ENCODE measurements at places on chromosomes 11 and 22.

DNA sequence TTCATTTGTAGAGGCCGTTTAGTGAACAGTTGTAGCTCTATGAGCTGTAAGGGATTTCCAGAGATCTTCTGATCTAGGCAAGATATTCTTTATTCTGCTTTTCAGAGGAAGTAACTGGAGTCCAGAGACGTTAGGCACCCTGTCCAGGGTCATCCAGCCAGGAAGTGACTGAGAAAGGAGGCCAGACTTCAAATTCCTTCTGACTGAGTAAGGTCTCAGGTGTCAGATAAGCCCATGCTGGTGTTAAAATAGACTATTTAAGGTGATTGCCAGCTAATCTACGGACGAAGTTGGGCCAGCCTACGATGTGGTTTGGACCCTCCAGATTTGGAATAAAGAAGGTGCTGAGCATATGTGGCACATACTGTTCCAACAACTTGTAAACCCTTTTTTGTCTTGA, 54.6 kb downstream of the GRIK4 start:
- ATAC-seq = no peak

- peak; percentile 0 for ATAC-seq
Measured at GRCh38 chr11:67267188-67268080, 1.2 kb downstream of the GRK2 start.

DNA sequence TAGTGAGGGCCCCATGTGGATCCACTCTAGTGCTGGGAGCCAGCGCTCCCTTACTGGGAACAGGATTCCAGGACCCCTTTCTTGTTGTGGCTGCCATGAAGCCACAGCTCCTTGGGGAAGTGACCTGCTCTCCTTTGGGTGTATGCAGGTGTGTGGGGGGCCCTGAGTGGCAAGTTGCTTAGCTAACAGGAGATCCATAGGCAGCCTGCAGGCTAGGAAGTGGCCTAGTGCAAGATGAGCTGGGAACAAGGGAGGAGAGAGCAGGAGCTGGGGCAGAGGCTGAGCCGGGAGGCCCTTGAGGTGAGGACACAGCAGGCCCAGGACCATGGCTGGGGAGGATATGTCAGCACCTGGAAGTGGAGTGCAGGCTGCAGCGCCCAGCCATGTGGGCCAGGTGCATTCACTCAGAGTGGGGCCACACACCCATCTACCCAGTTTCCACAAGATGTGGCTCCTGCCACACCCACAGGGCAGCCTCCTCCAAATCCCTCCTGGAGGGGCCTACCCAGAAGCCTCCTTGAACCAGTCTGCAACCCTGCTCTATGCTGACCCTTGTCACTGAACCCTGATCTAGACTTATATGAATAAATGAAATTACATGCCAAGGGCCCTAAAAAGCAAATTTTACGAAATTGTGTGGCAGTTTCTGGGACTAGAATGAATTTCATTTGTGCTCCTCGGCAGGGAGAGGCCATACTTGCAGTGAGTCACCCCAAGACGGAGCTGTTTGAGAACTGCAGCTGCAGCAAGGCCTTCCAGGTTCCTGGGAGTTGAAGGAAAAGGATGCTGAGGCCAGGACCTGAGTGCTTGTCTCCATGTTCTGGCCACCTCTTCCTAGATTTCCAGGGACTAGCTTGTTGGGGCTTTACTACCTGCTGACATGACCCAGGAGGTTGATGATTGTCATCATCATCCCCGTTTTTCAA, 3.2 kb downstream of the THAP7 start:
- ATAC-seq = no peak

DNA sequence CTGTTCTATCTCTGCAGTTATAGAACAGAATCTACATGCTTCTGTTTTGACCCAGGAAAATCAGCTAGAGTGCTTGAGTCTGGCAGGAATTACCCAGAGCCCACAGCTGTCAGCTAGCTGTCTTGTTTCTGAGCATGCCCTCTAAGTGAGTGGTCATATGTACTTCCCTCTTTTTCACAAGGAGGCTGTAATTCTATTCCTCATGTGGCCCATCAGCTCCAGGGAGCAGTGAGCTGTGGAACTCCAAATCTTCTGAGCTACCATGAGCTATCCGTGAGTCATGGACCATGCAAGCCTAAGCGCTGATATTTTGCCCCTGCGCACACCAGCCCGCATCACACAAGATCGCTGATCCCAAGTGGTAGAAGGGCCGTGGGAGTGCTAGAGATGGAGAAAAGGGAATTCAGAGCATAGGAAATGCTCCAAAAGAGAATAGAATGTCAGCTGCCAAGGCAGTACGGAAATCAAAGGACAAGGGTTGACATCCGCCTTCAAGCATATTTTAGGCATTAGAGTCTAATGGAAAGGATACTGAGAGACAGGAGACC, 5.4 kb downstream of the FJX1 start:
- no peak for ATAC-seq

- no peak for ATAC-seq
Measured at GRCh38 chr11:62427630-62428233, 8.9 kb downstream of the SCGB1A1 start.

DNA sequence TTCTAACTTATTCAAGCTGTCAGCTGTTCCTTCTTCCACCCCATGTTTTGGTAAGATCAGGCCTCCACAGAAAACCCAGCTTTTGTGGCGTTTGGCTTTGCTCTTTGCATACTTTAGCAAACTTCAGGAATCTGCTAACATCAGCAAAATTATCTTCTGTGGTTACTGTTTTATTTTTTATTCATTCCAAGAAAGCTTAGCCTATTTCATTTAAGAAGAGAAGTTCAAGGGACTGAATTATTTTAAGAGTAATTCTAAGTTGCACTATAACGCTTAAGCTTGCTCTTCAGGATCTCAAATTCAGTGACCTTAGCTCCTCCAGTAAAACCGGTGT, 1.1 kb downstream of the JHY start:
- no peak for ATAC-seq

DNA sequence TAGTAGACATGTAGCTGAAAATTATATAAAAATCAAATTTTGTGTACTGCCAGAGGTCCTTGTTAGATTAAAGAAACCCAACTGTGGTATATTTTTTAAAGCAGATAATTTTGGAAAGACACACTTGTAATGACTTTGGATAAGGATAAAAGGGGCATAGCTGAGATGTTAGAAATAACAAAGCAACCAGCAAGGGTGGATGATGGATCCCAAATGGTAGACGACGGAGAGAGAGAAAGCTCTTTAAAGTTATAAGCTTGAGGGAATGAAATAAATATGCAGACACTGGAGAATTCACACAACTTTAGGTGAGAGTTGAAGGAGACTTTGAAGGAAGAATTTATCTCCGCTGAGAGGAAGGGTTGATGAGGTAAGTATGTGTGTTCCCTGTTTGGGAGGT, 10.6 kb downstream of the NCAM1 start:
- no peak for ATAC-seq

GRCh38 chr11:13861411-13861810, 101.1 kb upstream of the SPON1 start:
- no peak for ATAC-seq

- peak; percentile 48 for ATAC-seq
Measured at GRCh38 chr11:47607380-47607779, 13.2 kb upstream of the C1QTNF4 start.

- ATAC-seq = peak; percentile 64
Measured at GRCh38 chr11:82631722-82632630, 101.7 kb downstream of the FAM181B start.

DNA sequence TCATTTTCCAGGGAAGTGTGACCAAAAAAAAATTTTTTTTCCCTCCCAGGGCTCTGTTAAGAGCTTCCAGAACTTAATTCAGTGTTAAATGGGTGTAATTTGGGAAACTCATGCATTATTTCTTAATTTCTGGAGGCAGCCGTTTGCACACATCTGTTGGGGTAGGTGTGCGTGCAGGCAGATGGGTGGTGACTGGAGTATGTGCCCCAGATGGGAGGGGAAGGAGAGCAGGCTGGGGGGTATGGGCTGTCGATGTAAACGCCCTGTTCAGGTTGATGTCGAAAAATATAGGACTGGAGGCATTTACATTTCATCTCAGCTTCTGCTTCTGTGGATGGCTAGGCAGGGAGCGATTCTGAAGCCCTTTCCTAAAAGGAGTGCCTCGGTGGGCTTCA, 13.7 kb upstream of the SHISAL1 start:
- no peak for ATAC-seq

- no peak for ATAC-seq
Measured at GRCh38 chr11:113876798-113877669, 1.7 kb upstream of the USP28 start.

DNA sequence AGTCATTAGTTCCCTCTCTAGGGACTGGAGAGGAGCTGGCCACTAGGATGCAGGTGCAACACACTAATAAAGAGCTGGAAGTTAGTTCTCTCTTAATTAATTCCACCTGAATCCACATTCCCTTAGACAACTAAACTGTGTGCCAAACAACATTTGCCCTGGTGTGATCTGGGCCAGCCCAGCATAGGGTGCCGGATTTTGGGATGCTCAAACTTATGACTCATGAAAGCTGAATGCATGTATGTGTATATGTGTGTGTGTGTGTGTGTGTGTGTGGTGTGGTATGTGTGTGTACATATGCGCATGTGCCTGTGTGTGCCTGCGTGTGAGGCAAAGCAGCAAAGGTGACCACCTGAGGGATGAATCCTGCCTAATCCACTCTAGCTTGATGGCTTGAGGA, 110.7 kb downstream of the EHF start:
- ATAC-seq = peak; percentile 78

GRCh38 chr11:119373921-119374631, 7.4 kb downstream of the USP2 start:
- ATAC-seq = peak; percentile 63

DNA sequence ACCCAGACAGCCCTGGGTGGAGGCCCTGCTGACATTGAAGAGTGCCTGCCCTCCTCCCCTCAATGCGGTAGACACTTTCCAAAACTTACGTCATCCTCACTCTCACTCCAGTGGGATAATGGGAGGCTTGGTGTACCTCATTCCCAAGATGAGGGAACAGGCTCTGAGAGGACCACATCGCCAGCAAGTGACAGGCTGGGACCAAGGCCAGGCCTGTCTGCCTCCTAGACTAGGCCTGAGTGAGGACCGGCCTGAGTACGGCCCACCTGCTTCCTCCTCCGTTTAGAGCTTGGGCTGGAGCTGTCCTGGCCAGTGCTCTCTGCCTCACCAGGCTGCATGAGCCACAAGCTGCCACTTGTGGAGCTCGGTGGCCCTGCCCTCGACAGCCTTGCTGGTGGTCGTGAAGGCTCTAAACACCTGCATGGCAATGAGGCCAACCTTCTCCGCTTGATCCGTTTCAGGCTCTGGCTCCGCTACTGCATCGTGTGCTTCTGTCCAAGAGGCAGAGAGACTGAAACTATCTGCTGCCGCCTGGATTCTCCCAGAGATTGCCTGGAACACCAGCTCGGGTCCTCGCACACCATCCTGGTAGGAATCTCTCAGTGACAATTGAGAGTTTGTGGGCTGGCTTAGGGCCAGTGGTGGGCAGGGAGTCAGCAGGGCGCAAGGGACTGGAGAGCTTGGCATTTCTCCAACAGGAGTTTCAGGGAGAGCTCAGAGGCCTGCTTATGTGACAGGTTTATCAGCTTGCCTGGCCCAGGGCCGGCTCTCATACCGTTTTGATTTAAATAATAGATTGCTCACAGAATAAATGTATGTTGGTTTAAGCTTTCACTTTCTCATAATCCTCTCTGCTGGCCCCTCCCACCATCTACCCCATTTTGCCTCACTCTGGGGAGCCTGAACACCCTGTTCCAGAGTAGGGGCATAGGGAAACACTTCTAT, 9.4 kb downstream of the LRRC75B start:
- peak; percentile 61 for ATAC-seq

GRCh38 chr22:44711690-44712555, 9.9 kb downstream of the PRR5 start:
- peak; percentile 65 for ATAC-seq

DNA sequence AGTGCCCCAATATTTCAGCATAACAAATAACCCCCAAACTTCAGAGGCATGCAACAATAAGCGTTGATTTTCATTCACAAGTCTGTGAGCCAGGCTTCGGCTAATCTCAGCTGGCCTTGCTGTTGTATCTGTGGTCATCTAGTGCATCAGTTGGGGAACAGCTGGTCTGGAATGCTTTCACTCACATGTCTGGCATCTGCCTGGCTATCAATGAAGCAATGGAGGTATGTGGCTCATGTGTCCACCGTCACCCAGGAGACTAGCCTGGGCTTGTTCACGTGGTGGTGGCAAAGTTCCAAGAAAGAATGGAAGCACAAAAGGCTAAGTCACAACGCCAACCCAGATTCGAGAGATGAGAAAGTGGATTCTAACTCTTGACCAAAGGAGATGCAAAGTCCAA, 304.8 kb upstream of the ISX start:
- ATAC-seq = peak; percentile 29

- ATAC-seq = no peak
Measured at GRCh38 chr11:74442636-74443035, 24.7 kb downstream of the KCNE3 start.

- no peak for ATAC-seq
Measured at GRCh38 chr11:95279921-95280868, 49.2 kb upstream of the SESN3 start.

GRCh38 chr11:47164321-47164720, 12.4 kb downstream of the ARFGAP2 start:
- no peak for ATAC-seq

DNA sequence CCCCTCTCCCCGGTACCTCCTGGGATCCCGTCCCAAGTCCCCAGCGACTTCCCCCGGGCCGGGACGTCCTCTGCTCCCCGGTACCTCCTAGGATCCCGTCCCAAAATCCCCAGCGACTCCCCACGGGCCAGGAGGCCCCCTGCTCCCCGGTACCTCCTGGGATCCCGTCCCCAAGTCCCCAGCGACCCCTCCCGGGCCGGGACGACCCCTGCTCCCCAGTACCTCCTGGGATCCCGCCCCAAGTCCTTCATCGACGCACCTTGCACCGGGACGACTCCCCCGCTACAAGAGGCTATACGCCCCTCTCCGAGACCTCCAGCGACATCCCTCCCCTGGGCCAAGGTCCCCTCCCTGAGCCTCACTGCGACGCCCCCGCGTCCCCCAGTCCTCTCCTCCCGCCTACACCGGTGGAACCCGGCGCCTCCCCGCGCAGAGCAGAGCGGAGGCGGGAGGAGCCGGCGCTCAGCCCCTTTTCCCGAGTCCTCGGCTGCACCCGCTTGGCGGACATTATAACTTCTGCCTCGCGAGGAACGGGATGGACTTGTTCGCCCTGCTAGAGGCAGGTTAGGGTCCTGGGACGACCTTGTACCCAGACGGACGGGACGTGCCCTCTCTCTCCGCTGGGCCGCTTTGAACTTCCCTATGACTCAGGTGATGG, 912 bp downstream of the KREMEN1 start:
- peak; percentile 35 for ATAC-seq

GRCh38 chr11:14310679-14311078, 48.3 kb downstream of the RRAS2 start:
- ATAC-seq = no peak

- ATAC-seq = no peak
Measured at GRCh38 chr11:27965559-27965958, 142.4 kb downstream of the KIF18A start.

- no peak for ATAC-seq
Measured at GRCh38 chr22:37266581-37267134, 15.7 kb upstream of the CYTH4 start.

GRCh38 chr11:114273890-114274635, 22.1 kb upstream of the NNMT start:
- no peak for ATAC-seq

- ATAC-seq = peak; percentile 96
Measured at GRCh38 chr11:76243193-76243956, 37.1 kb upstream of the WNT11 start.

- no peak for ATAC-seq
Measured at GRCh38 chr11:102269927-102270326, 47.4 kb upstream of the BIRC3 start.

GRCh38 chr11:118572981-118573550, 857 bp downstream of the ARCN1 start:
- peak; percentile 26 for ATAC-seq

Data from motor neuron (in vitro differentiated cells).